Activated T-helper 1 cell treated with anti-CD3 and anti-CD28 coated beads, Interleukin-12 subunit alpha, Interleukin-12 subunit beta, Interleukin-2, Interleukin-4 antibody, amounts not matched to agents 30 ng/mL and 10 ng/mL and 1 ng/mL, durations not matched to agents 14 hours and 24 hours and 36 hours (primary cell): ENCODE measurements at places on chromosomes 16 and 17.

DNA sequence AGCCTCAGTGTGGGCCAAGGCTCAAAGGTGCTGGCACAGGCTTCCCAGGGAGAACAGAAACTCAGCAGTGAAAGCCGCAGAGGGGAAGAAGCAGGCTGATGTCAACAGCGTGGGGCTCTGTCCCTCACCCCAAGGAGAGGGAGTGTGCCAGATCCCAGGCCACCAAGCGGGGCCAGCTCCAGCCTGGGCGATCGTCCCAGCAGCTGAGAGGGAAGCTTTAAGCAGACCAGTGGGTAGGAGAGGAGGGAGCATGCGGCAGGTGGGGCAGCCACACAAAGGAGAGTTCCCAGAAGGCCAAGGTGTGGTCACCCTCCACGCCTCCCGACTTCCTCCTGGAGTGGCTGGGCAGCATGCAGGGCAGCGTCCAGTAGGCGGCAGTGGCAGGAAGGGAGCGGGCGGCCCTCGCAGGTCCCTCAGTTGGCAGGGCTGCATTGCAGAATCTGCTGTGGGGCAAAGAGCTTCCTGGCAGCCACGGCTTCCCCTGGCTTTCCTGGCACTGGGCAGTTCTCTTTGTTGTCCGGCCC, 6.0 kb downstream of the SYNGR2 start:
- no peak for DNase-seq

DNA sequence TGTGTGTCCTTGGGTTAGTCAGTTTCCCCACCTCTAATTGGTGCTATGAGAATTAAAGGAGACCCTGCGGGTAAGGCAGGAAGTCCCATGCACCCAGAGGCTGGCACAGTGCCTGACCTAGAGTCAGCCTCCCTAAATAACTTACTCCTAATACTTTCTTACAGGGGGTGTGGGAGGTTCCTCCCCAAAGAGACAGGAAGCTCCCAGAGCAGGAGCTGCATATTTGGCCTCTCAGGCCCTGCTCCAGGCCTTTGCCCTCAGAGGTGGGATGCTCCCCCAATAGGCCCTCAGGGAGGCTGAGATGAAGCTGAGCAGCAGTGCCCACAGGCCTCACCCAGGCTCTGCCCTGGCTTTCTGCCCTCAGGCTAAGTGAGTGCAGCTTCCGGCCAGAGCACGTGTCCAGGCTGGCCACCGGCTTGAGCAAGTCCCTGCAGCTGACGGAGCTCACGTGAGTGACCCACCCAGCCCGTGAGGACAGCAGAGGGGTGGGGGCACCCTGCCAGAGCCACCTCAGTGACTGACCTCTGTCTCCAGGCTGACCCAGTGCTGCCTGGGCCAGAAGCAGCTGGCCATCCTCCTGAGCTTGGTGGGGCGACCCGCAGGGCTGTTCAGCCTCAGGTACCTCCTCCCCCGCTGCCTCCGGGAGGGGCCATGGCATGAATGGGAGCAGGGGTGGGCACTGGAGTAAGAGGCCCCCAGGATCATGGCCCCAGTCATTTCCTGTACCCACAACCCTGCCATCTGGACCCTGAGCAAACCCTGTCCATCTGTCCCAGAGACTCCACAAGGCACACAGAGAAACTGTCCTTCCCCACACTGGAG, 31.1 kb upstream of the CPNE2 start:
- no peak for DNase-seq

- DNase-seq: no peak
Observed at GRCh38 chr16:2894231-2894630, 11.2 kb downstream of the FLYWCH2 start.

- DNase-seq: no peak
Observed at GRCh38 chr17:45577571-45578279, 87.2 kb upstream of the PLEKHM1 start.

DNA sequence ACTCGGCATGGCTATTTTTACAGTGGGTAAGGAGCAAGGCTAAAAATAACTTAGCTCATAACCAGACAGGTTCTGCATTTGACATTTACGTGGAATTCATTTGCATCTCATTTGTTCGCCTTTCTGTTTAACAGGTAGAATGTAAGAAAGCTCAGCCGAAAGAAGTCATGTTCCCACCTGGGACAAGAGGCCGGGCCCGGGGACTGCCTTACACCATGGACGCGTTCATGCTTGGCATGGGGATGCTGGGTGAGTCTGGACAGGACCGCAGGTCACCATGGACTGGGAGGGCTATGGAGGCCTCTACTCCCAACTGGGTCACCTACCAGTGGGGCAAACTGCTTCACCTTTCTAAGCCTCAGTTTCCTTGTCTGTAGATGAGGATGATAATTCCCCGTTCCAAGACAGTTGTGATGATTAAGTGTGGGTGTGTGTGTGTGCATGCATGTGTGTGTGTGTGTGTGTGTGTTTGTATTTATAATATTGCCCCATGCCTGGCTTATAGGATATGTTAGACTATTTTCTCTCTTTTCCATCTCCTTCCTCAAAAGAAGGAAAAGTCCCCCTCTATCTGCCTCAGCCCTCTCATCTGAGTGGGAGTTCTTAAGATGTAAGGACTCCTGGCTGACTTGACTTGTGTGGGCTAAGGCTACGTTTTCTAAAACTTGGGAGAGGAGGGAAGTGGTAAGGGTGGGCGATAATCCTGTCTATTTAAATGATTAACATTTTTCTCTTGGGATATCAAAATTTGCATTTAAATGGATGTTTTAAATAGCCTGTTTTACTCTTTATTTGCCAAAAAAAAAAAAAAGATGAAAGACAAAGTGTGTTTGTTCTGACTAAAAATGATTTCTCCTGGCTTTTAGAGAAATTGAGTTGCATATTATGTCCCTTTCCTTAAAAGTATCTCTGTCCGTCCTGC, 129.0 kb downstream of the CCDC182 start:
- DNase-seq: no peak

DNA sequence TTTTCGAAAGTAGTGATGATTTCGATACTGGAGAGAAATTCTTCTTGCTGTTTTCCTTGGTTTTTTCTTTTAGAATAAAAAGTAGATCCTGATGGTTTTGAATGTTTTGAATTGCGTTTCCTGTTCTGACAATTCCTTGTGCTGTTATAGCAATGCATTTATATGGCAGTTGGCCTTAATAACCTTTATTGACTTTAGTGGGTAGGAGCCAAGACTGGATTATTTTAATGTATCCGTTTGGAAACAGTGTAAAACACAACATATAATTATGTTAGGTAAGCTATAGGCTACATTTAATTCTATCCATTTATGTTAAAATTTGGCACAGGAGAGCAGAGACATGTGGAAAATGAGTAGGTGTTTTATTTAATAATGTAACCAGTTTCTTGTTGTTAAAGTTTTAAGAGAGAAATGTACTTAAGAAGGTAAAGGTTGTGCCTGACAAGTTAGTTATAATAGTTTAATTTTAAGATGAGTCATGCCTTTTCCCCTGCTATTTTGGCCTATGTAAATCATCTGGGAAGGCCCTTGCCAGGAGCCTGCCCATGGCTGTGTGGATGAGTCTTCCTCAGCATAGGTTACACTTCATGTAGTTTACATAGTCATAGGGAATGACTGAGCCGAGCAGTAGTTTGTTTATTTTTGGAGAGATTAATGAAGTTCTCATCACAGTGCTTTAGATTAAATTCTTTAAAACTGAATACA, 189.9 kb downstream of the FTO start:
- no peak for DNase-seq

- DNase-seq: peak; percentile 62
Observed at GRCh38 chr17:1515640-1516387, 598 bp downstream of the INPP5K start.

GRCh38 chr16:17397499-17397891, 73.3 kb downstream of the XYLT1 start:
- DNase-seq: no peak

- DNase-seq: no peak
Observed at GRCh38 chr17:64785011-64785421, 122.9 kb upstream of the SMURF2 start.

GRCh38 chr17:31588034-31588433, 196.6 kb downstream of the RAB11FIP4 start:
- no peak for DNase-seq

GRCh38 chr16:69404275-69404805, 18.5 kb upstream of the TERF2 start:
- no peak for DNase-seq

DNA sequence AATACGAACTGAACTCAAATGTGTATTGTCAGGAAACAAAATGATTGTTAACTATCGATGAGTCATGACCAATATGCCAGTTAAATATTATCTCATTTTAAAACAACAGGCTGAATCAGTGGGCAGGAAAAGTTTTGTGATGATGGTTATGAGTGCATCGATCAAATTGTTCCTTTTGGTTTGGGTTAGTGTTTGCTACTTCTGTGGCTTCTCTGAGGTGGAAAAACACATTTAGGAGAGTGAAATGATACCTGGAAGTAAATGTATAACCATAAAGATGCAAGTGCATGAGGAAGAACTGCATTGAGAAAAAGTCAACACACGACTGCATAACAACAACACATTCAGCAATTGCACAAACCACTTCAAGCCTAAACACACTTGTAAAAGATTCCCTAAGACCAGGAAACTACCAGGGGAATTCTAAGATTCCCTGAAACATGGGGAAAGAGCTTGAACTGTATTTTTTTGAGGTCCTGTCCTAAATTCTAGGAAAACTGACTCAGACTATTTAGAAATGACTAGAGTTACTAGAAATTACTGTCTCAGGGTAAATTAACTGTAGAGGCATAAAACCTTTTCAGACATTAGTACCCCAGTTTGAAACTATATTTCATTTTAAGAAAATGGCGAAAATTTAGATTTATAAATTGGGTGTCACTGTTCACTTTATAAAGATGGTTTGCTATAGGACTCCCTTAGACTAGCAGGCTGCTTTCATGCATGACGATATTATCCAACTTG, 44.8 kb downstream of the CDYL2 start:
- no peak for DNase-seq

GRCh38 chr16:21223787-21224186, 9.7 kb upstream of the ANKS4B start:
- no peak for DNase-seq

- no peak for DNase-seq
Observed at GRCh38 chr16:85675251-85675874, 13.4 kb downstream of the GINS2 start.

DNA sequence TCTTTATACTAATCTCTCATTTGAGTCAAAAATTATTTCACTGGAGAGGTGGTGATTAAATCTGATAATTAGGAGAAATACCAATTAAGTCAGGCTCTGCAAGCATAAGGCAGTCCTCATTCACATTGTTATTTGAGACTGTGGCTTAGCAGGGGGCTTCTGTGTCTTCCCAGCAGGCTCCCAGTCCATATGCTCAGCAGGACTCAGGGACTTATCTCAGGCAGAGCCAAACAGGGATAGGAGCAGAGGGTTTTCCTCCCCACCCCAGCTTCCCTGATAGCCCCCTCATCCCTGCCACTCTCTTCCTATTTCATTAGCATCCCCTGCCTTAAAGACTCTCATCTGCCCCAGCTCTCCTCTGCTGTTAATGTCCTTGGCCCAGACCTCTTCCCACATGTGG, 104.3 kb upstream of the DNAH9 start:
- DNase-seq: no peak

DNA sequence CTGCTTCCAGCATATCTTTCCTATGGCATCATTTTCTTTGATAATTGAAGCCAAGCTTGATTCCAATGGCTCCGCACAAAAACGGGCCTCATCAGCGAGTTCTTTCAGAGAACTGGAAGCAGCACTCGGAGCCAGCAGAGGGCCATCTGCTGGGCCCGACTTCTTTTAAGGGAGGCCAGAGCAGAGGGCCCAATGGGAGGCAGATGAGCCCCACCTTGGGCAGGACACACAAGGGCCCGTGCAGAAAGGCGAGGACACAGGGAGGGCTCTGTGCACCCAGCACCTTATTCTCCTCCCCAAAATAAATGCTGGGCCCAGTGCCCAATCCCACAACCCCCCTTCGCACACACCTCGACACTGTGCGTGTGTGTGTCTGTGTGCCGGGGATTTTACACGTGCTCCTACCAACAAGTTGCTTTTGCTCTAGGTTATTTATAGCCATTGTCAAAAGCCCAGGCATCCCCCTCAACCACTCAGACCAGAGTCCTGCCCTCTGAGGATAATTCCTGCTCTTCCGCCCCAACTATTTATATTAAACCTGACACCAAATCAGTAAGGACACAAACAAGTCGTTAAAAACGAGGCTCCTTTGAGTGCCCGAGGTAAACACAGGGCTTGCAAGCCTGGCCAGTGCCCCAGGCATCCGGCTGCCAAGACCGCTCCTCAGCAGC, 6.8 kb downstream of the AXIN2 start:
- no peak for DNase-seq

- DNase-seq: no peak
Observed at GRCh38 chr16:23729503-23730424, 16.7 kb upstream of the ERN2 start.

GRCh38 chr16:85327731-85328675, 215.7 kb upstream of the CIBAR2 start:
- no peak for DNase-seq

DNA sequence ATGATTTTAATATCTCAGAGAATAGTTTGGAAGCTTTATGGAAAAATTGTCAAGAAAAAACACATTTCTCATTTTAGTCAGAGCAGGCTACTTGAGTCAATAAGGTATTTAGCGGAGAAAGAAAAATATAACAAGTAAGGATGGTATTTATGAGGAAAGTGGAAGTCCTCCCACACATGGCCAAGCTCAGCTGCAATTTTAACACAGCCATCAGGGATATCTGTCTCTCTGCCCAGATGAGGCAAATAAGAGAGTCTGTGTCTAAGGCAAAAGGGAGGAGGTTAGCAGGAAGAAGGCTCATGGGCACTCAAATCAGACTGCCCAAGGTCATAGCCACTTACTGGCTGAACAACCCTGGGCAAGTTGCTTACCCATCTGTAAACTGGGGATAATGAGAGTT, 5.2 kb upstream of the CMTM2 start:
- no peak for DNase-seq

DNA sequence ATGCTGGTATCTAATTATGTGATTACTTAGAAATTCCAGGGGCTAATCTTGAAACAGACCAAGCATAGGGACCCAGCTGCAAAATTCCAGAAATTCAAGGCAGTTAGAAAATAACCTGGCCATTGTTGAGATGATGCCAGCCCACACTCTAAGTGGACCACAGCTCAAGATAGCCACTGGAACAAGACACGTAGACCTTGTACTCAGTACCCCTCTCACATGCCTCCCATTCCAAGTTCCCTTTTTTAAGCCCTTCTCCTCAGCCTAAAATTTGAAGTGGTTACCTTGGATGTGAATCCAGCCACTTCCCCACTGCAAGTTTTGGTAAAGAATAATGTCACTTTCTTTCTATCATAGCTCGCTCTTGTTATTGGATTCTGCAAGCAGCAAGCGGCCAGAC, 4.1 kb upstream of the ZNF19 start:
- no peak for DNase-seq

GRCh38 chr17:64097196-64097936, 32.6 kb downstream of the ERN1 start:
- no peak for DNase-seq
